ENCODE measurements at places on chromosomes 1 and 21. TPM values are rescaled to one million over a fixed set of nuclear protein-coding genes. Genes with fewer than 3 reads are reported as not detected.

GRCh38 chr1:209772126-209772525 lies 12.2 kb downstream of the C1orf74 start:
- DNase-seq, result no peak

The RGS16 gene
- total RNA-seq, result 29.0 TPM

The CFHR4 gene
- not detected for total RNA-seq

DNA sequence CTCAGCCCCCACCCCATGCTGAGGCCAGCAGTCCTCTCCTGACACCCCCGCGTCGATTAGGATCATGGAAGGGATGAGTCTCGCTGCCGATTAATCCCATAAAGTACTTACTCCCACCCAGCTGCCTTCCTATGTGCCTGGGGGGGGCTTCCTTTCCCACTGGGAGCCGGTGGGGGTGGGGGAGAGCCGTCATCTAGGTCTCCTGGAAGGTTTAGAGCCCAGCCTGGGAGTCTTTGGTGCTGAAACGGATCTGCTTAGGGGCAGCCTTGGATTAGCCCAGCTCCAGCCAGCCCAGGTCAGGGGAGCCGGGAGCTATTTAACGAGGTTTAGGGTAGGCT lies 9.8 kb downstream of the SAMD11 start:
- DNase-seq, result peak; percentile 16

DNA sequence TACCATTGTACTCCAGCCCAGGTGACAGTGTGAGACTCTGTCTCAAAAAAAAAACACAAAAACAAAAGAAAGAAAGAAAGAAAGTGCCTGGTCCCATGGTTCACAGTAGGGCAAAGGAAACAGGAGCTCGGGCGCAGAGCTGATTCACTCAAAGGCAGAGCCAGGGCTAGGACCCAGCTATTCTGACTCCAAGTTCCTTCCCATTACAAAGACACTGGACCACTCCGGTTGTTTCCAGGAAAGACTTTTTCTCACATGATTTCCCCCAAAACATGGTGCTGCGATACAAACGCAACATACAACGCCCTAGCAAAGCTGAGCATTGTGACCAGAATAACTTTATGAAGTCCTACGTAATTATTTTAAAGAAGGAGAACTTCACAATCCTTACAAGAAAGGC lies 10.7 kb downstream of the ABCG1 start:
- DNase-seq, result no peak

All from stomach (tissue), 19 donors.